ENCODE measurements at places on chromosomes 1 and 21. TPM values are rescaled to one million over a fixed set of nuclear protein-coding genes. Genes with fewer than 3 reads are reported as not detected.

Gene STUM
- 0.45 TPM for total RNA-seq

Gene S100A3
- 9.0 TPM for total RNA-seq

Gene FAM3B
- 2.8 TPM for total RNA-seq

Gene ARHGEF16
- 10.9 TPM for total RNA-seq

Gene CELA2A
- total RNA-seq: not detected

- no peak for DNase-seq
Observed at GRCh38 chr1:40507973-40508372, 594 bp upstream of the EXO5 start.

DNA sequence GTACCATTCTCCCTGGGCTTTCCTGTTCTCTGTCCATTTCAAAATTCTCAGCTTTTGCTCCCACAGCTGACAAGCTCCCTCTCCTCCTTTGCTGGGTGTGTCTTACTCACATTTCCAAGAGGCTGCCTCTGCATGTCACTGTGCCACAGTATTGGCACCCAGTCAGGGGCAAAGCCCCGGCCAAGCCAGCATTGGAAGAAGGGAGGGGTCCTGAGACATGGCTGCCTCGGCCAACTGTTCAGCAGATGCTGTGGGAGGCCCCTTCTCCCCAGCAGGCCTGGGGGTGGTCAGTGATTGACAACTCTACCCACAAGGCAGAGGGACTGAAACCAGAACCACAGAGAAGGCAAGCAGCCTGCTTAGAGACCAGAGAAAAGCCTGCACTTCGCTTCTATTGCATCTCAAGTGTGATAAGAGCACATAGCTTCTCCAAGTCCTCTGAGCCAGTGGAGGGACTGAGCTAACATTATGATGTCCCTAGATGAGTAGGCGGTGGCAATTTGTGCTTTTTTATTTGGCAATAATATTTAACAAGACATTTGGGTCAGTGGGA, 294.1 kb downstream of the SIPA1L2 start:
- no peak for DNase-seq

DNA sequence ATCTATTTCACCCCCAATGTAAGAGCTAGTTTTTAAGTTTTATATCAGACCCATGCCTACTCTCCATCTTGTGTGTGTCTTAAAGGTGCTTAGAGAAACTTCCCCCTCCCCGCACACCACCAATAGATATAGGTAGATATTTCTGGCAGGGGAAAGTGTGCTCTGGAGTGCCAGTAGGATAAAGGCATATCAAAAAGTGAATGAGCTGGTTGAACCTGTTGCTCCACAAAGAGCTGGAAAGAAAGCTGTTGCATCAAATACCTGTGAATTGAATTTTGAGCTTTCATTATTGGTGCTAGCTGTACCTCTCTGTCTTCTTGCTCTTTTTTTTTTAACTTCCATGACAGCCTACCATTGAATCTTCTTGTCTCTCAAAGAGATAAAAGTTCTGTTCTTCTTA, 32.8 kb downstream of the ARID1A start:
- no peak for DNase-seq

DNA sequence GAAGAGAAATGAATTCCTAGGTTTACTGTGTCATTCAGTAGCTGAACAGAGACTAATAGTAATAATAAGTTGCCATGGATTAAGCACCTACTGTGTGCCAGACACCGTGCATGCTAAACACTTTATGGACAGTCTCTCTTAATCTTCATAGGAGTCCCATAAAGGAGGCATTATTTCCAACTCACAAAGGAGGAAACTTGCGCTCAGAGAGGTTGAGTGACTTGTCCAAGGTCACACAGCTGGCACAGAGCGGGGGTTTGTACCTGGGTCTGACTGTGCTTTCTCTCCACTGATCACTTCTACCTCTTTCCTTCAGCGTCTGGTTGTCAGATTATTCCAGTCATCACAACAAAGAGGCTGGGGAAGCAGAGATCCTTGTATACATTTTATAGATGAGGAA, 91.3 kb downstream of the KIRREL1 start:
- DNase-seq: no peak

- DNase-seq: no peak
Observed at GRCh38 chr1:112264553-112264952, 131.5 kb upstream of the CTTNBP2NL start.

- DNase-seq: no peak
Observed at GRCh38 chr1:211535346-211535745, 43.4 kb upstream of the RD3 start.

- DNase-seq: no peak
Observed at GRCh38 chr1:11787251-11787803, 18.4 kb downstream of the MTHFR start.

GRCh38 chr1:147787765-147788164, 27.4 kb upstream of the GJA5 start:
- no peak for DNase-seq

GRCh38 chr21:23401278-23401677, 2206.0 kb downstream of the MRPL39 start:
- DNase-seq: peak; percentile 8

- no peak for DNase-seq
Observed at GRCh38 chr21:19123525-19123924, 719.9 kb upstream of the TMPRSS15 start.

- DNase-seq: peak; percentile 84
Observed at GRCh38 chr1:24111996-24112779, at the start of gene MYOM3. MYOM3 (minus strand) TSS chr1:24112135; CDS start chr1:24108636, 3,499 bp downstream.

All from Daoy (cell line).